ENCODE measurements at places on chromosomes 16 and 17. TPM values are rescaled to one million over a fixed set of nuclear protein-coding genes. Genes with fewer than 3 reads are reported as not detected.

Gene KRTAP9-8
- total RNA-seq: not detected

Gene CEP295NL
- total RNA-seq: 4.7 TPM

Gene PLD2
- total RNA-seq: 8.9 TPM

Gene NPIPB6
- 3.3 TPM for total RNA-seq

Gene FBXL19
- 15.0 TPM for total RNA-seq

Gene UNC45B
- not detected for total RNA-seq

Gene LITAFD
- not detected for total RNA-seq

Gene NPTX1
- 0.36 TPM for total RNA-seq

Data from melanocyte of skin (primary cell).